Activated T-cell treated with anti-CD3 and anti-CD28 coated beads, Interleukin-2, amount 50 U/mL, for 1 hour (primary cell): ENCODE measurements at places on chromosomes 16 and 17.

- DNase-seq, result no peak
Observed at GRCh38 chr17:5272322-5272721, 9.8 kb upstream of the RABEP1 start.

- no peak for DNase-seq
Observed at GRCh38 chr16:73505577-73505976, 457.6 kb upstream of the ZFHX3 start.

- no peak for DNase-seq
Observed at GRCh38 chr17:6110088-6110487, 39.9 kb downstream of the WSCD1 start.

- DNase-seq, result no peak
Observed at GRCh38 chr16:63530208-63530607, 1494.0 kb upstream of the CDH8 start.

DNA sequence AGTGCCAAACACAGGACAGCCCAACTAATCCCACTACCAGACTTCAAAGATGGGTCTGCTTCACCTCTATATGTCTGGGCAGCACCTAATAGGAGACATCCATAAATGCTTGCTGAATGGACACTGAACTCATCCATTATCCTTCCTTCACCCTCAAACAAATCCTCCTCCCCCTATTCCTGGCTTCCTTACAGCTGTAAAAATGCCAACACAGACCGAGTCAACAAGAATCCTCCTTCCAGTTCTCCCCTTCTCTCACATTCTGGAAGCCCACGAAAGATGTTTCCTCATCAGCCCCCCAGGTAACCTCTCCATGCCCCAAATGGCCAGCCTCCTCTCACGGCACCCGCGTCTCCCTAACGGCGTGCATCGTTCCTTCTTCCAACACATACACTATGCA, 12.3 kb downstream of the PELP1 start:
- no peak for DNase-seq

GRCh38 chr17:6554342-6554741, 2.0 kb downstream of the PITPNM3 start:
- DNase-seq, result no peak

DNA sequence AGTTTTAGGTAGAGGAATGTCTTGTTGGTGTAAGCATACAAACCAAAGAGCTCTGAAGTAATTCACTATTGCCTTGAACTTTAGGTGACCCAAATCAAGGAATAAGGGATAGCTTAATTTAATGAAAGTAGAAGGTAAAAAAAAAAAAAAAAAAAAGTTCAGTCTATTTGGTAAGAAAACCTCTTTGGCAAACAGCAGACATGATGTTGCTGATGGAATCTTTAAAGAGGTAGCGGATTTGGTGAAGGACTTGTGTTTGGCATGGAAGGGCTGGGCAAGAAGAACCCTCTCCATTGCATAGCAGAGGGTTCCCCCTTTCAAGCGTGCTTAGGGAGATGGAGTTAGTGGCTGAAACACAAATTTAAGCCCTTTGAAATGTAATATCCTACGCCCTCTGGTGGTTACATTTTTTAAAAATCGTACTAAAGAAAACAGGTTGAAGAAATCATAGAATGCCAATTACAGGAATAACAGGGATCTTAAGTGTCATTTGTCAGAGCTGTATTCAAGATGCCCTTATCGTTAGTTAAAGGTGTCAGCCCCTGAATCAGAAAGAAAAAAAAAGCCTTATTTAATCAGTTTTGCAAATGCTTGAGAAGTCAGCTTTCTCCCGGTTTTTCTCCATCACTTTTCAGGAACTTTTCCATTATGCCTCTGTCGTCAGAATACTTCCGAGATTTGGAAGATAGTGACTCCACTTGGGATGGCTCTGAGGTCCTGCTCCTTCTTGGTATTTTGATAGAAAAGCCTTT, 383.1 kb downstream of the KCNJ2 start:
- DNase-seq, result no peak

DNA sequence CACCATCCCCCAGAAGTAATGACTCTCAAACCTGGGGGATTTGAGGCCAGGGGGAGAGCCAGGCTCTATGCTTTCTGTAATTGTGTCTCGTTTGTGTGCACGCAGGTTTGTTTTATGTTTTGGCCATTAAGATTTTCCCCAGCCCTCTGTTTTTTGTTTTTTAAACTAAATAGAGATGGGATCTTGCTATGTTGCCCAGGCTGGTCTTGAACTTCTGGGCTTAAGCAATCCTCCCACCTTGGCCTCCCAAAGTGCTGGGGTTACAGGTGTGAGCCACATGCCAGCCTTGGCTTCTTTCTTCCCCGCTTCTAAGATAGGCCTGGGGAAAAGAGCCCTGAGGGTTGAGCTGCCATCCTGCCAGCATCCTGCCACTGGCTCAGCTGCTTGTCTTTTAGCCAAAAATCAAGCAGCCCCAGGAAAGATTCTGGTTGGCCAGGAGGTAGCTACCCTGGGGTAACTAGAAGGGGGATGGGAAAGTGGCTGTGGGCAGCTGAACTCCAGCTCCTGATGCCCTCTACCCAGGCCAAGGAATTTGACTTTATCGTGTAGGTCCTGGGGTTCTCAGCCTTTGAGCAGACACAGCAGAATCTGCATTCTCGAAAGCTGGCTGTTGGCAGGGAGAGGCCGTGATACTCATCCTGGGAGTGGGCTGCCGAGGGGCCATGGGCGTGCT, 18.4 kb downstream of the KDM8 start:
- no peak for DNase-seq

GRCh38 chr16:11224096-11224893, 31.7 kb downstream of the SOCS1 start:
- DNase-seq, result peak; percentile 64

- DNase-seq, result no peak
Observed at GRCh38 chr17:49452201-49452600, 37.5 kb upstream of the PHB1 start.

DNA sequence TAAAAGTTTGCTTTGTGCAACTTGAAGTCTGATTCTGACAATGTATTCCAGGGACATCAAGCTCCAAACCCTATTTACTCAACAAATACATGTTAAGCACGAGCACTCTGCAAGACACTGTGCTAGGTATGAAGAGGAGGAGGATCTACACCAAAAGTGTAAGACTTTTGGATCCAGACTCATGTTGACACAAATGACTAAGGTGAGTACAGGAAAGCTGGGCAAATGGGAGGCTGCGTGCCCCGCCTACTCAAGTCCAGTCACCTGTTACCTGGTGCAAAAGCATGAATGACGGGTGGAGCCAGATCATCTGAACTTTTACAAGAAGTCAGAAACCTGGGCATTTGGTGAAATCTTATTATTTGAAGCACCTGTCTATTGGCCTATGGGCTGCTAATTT, 120.7 kb downstream of the ABCC12 start:
- no peak for DNase-seq

DNA sequence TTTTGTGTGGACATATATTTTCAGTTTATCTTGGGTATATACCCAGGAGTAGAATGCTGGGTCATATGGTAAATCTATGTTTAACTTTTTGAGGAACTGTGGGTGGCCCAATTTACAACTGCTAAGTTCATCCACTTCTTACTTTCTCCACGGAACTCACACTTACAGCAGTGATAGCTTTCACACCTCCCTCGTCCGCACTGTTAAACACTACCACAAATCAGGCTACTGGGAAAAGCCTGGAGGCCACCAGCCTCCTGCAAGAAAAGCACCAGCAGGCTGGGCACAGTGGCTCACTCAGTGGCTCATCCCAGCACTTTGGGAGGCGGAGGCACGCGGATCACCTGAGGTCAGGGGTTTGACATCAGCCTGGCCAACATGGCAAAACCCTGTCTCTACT, 14.7 kb upstream of the ZG16 start:
- no peak for DNase-seq

GRCh38 chr17:77666462-77666861, 292.0 kb upstream of the TNRC6C start:
- no peak for DNase-seq

GRCh38 chr16:57740423-57741071, 5.0 kb downstream of the KATNB1 start:
- DNase-seq, result no peak

- no peak for DNase-seq
Observed at GRCh38 chr16:46857368-46857945, 26.5 kb upstream of the C16orf87 start.

GRCh38 chr16:5537347-5537746, 439.8 kb upstream of the EEF2KMT start:
- DNase-seq, result no peak

DNA sequence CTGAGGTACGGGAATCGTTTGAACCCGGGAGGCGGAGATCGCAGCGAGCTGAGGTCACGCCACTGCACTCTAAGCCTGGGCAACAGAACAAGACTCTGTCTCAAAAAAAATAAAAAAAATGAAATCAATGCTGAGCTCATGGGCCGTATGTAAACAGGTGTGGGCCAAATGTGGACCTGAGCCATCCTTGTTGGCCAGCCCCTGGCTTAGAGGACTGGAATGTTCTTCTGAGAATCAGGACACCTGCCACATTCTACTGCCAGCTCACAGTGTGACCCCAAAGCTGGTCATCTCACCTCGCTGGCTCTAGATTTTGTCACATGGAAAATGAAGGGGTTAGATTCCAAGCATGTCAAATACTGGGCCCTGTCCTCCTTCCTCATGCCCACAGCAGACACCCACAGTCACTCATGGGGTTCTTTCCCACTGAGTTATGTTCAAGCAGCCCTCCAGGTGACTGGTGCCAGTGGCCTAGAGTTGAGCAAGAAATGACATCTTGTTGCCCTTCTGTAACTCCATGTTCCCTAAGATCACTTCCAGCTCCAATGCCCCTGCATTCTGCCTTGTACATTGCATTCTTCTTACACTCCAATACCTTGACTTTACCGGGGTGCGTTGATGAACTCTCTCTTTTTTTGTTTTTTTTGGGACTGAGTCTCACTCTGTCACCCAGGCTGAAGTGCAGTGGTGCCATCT, 110.6 kb downstream of the ABCC1 start:
- no peak for DNase-seq

- DNase-seq, result peak; percentile 71
Observed at GRCh38 chr17:49968405-49969133, 421 bp upstream of the DLX4 start.

DNA sequence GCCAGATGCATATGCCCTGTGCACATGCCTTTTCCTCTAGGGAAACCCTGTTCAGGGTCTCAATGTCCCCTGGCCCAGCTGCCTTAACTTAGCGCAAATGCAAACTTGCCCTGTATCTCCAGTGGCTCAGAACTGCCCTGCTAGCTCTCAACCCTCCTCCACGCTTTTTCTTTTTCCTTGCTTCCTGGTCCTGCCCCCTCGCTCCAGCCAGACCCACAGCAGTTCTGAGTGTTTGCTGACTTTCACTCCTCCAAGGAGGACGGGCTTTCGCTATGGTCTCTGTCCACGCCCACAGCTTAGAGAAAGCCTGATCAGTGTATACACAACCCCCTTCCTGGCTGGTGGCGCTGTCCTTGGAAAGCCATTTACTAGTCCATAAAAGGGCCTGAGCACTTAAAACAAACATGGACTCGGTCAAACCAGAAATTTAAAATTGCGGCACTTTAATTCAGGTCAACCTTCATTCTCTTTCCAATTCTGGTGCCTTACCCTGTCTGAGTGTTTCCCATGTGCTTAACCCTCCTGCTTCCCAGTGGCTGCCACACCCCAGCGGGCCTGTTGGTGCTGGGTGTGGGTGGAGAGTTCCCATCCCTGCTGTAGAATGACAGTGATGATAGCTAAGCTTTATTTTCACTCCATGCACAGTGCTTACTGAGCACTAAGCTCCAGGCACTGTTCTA, 15.6 kb upstream of the TMEM98 start:
- no peak for DNase-seq

DNA sequence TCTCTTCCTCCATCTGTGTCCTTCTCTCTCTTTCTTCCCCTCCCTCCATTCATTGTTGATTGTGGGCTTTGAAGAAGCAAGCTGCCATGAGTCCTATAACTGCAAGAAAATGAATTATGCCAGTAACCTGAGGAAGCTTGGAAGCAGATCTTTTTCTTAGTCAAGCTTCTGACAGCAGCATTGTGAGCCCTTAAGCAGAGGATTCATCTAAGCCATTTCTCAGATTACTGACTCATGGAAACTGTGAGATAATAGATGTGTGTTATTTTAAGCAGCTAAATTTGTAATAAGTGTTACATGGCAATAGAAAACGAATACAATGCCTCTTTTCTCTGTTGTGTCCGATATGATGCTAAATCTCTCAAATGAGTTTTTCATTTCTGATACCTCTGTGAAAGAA, 1109.7 kb downstream of the CDH11 start:
- no peak for DNase-seq

DNA sequence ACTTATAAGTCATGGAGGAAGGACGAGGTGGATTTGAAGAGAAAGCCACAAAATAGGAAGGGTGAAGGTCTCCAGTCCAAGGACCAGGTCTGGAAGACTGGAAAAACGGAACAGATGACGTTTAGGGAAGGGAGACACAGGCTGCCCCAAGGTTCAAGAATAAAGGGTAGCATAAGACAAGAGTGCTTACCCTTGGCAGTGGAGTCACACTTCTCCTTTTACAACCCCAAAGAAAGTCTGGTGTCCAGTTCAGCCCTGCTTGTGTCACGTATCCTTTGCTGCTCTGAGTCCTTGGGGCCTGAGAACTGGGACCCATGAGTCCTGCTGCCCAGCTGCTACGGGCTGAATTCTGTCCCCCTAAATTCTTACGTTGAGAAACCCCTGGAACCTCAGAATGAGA, 13.0 kb upstream of the GGA2 start:
- no peak for DNase-seq

DNA sequence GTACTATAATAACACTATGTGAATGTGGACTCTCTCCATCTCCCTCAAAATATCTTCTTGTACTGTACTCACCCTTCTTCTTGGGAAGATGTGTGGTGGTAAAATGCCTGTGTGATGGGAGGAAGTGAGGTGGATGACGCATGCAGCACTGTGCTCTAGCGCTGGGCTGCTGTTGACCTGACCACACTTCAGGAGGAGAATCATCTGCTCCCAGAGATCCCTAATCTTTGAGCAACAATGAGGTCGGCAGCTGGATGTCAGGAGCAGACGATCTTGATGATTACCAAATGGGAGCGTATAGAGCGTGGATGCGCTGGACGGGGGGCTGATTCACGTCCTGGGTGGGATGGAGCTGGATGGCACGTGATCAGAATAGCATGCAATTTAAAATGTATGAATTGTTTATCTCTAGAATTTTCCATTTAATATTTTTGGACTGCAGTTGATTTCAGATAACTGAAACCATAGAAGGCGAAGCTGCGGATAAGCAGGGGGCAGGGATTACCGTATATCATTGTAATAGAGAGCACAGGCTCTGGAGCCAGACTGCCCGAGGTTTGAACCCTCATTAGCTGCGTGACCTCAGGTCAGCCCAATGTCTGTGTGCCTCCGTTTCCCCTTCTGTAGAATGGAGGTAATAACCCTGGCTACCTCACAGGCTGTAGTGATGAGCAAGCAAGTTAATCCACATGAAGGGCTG, 23.7 kb upstream of the CYLD start:
- DNase-seq, result no peak
